Tongue (tissue), 3 donors: ENCODE measurements at places on chromosomes 1 and 21. TPM values are rescaled to one million over a fixed set of nuclear protein-coding genes. Genes with fewer than 3 reads are reported as not detected.

The LCE1E gene
- not detected for total RNA-seq

The CNR2 gene
- not detected for total RNA-seq

DNA sequence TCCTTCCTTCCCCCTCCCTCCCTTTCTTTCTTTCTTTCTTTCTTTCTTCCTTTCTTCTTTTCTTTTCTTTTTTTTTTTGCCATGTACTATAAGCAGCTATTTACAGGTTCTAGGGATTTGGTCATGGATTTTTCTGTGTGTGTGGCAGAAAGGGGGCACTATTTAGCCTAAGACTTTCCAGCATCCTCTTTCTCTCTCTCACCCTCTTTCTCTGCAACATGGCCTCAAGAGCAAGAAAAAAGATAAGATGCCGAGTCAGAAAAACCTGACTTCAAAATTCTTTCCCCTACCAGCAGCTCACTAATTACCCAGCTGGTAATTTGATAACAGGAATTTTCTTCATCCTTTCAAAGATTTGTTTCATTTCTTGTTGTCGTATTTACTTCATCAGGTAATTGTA is 458.3 kb upstream of the ADAMTS5 start:
- no peak for DNase-seq

- no peak for DNase-seq
Observed at GRCh38 chr1:23897083-23897482, 16.1 kb downstream of the CNR2 start.
